Peyer's patch (tissue), 4 donors: ENCODE measurements at places on chromosomes 13 and 19.

DNA sequence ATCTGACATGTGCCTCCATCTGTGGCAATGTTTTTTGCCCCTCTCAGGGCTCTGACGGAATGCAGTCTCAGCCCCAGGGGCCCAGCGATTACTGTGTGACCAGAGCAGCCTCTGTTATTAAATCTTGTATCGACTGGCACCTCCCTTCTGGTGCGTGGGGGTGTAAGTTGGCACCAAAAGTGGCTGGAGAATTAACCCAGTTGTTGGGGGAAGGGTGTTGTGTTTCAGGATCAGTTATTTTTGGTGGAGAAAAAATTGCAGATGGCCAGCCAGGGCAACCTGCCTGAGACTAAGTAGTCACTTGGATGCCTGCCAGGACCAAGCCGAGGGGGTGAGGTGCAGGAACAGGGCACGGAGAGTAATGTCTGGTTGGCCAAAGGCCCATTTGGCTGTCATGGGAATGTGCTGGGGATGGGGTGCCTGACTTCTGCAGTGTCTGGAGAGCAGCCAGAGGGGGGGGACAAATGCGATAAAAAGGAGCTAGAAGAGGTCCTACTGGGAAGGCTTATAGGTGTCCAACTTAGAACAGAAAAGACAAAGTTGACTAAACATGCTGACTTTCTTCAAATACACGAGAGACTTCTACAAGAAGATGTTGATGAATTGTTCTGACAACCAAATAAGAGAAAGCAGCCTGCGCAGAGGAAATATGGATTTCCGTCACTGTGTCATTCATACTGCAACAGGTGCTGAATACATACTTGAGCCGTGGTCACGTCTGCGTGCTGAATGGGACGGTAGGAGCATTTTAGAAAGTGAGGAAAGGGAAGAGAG lies 69.8 kb downstream of the SIAH3 start:
- no peaks in the 10 kb centered on the region for H3K4me1 ChIP-seq
- no peaks in the 10 kb centered on the region for H3K36me3 ChIP-seq
- no peaks in the 10 kb centered on the region for H3K27me3 ChIP-seq
- H3K27ac ChIP-seq: no peak overlapping the region

- no peak for DNase-seq
- no peaks in the 10 kb centered on the region for H3K27me3 ChIP-seq
- H3K27ac ChIP-seq: no peak overlapping the region
- no peaks in the 10 kb centered on the region for H3K4me1 ChIP-seq
- no peak overlapping the region for H3K4me3 ChIP-seq
- H3K36me3 ChIP-seq: no peaks in the 10 kb centered on the region
Measured at GRCh38 chr13:106145997-106146864, 389.2 kb downstream of the EFNB2 start.

- no peaks in the 10 kb centered on the region for H3K4me1 ChIP-seq
- no peaks in the 10 kb centered on the region for H3K36me3 ChIP-seq
- no peak overlapping the region for H3K27ac ChIP-seq
- no peak for DNase-seq
Measured at GRCh38 chr13:109213714-109214113, 572.7 kb downstream of the IRS2 start.

GRCh38 chr19:57771417-57771816 lies 1.9 kb downstream of the ZNF586 start:
- no peak for DNase-seq
- no peak overlapping the region for H3K27ac ChIP-seq
- no peak overlapping the region for H3K4me3 ChIP-seq

GRCh38 chr13:43631106-43631505 lies 155.7 kb downstream of the ENOX1 start:
- H3K36me3 ChIP-seq: no peaks in the 10 kb centered on the region
- no peaks in the 10 kb centered on the region for H3K4me1 ChIP-seq
- DNase-seq: no peak
- no peak overlapping the region for H3K4me3 ChIP-seq
- no peaks in the 10 kb centered on the region for H3K27me3 ChIP-seq
- H3K27ac ChIP-seq: no peak overlapping the region

DNA sequence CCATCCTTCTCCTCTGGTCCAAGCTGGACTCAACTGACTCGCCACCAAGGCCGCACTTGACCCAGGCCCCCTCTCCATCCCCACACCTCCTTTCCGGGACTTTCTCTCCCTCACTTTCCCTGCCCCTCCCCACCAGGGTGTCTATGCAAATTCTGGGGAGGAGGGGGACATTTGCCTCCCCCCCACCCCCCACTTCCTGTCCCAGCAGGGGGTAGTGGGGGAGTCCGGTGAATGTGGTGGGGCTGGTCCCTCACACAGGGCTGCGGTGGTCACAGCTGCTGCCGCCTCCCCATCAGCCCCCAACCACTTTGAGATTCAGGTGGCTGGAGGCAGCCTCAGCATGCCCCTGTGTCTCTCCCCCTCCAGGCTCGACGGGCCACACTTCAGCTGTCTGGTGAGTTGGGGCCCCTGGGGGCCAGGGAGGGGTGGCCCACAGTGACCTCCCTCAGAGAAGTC lies 870 bp downstream of the SPIB start:
- no peaks in the 10 kb centered on the region for H3K27me3 ChIP-seq
- peak; percentile 77 for DNase-seq
- no peak overlapping the region for H3K4me3 ChIP-seq
- peak overlapping the region; percentile 88 for H3K27ac ChIP-seq

DNA sequence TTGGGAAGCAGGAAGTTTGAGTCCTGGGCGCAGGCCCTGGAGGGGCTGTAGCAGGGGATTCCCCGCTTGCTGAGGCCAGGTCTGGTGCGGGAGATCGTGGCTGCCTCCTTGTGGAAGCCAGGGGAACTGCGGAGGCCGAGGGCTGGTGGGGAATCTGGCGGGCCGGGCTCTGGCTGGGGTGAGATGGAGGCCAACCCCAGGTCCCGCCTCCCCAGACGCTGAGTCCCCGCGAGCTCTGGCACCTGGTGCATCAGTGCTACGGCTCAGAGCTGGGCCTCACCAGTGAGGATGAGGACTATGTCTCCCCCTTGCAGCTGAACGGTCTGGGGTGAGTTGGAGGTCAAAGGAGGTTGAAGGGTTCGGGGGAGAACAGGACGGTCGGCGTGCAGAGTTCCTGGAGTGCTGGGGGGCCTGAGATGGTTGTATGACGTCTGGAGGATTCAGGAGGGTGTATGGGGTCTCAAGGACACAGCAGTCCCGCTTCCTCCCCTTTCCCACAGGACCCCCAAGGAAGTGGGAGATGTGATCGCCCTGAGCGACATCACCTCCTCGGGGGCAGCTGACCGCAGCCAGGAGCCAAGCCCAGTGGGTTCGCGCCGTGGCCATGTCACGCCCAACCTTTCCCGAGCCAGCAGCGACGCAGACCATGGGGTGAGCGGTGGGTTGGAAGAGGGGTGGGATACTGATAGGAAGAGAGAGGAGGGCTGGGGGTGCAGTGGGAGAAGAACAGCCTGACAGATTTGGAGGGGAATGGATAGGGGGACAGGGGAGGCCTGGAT lies 13.1 kb downstream of the GRAMD1A start:
- H3K36me3 ChIP-seq: peaks cover 57% of the 10 kb centered on the region
- DNase-seq: peak; percentile 85
- H3K4me1 ChIP-seq: peaks cover 16% of the 10 kb centered on the region
- no peak overlapping the region for H3K4me3 ChIP-seq
- H3K27me3 ChIP-seq: no peaks in the 10 kb centered on the region

DNA sequence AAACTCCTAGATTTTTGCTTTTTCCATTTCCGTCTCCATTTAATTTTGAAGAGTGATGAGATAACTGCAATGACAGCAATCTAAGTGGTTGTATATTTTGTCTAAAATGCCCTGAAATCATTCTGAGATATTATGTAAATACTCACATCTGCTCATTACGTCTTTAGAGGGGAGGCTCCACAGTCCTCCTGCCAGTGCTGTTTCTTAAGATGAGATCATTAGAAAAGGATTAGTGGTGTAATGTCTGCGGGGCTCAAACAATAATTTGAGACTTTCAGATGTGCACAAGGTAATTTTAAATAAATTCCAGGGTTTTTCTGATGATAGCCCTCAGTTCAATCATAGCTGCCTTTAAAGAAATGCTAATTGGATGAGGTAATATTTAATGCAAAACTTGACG lies 437.9 kb downstream of the FOXO1 start:
- no peaks in the 10 kb centered on the region for H3K27me3 ChIP-seq
- no peak overlapping the region for H3K4me3 ChIP-seq
- no peak for DNase-seq

DNA sequence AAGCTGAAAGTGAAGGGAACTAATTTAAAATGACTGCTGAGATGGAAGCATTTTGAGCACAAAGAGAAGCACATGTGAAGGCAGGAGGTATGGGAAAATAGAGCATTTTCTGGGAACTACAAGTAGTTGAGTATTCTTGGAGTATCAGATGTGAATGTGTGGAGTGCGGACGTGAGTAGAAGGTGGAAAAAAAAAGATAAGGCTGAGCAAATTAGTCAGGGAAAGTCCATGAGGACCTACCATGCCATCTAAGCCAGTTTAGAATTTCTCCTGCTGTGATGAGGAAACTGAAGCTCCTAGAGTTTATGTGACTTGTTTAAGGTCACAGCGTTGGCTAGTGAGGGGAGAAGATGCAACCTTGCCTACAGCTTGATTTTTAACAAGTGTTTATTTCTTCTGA lies 578.1 kb upstream of the MIR17HG start:
- H3K4me1 ChIP-seq: no peaks in the 10 kb centered on the region
- no peak for DNase-seq
- no peaks in the 10 kb centered on the region for H3K27me3 ChIP-seq
- no peak overlapping the region for H3K27ac ChIP-seq

- H3K27ac ChIP-seq: no peak overlapping the region
- H3K4me1 ChIP-seq: no peaks in the 10 kb centered on the region
- H3K4me3 ChIP-seq: no peak overlapping the region
Measured at GRCh38 chr13:113562085-113562749, 22.3 kb upstream of the TFDP1 start.

DNA sequence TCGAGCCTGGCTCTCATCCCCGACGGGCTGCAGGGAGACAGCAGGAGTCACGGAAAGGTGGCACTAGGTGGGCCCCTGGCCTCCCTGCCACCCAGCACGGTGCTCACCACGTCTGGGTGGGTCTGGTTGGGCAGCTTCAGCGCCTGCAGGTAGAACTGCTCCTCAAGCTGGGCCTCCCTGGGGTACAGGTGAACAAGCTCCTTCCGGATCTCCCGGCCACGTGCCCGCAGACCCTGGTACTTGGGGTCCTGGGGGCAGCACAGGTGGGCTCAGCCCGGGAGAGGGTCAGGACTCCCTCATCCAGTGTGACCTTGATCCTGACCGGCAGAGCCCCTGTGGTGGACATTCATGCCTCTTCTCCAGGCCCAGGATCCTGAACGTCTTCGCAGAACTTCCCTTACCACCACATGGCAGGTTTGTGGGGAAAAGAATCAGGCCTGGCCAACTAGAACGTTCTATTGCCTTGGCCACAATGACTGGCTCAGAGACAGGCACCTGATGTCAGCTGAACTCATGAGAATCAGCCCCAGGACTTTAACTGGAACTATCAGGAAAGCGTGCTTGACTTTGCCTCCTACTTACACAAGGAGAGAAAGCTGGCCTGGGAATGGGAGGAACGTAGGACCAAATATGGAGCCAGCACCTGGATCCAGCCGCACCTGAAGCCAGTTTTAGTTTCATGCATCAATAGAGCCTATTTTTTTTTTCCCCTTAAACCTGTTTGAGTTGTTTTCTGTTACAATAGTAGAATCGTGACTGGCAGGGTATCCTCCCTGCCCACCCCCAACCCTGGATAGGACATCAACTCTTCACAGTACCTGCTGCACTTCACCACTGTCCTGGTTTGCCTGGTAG lies 8.9 kb downstream of the SARS2 start:
- no peaks in the 10 kb centered on the region for H3K4me1 ChIP-seq
- no peaks in the 10 kb centered on the region for H3K27me3 ChIP-seq
- no peak for DNase-seq
- no peak overlapping the region for H3K4me3 ChIP-seq
- H3K27ac ChIP-seq: no peak overlapping the region
- no peaks in the 10 kb centered on the region for H3K36me3 ChIP-seq

GRCh38 chr19:29834991-29835846 lies 23.4 kb downstream of the CCNE1 start:
- H3K4me3 ChIP-seq: no peak overlapping the region
- no peaks in the 10 kb centered on the region for H3K27me3 ChIP-seq
- no peak for DNase-seq
- H3K4me1 ChIP-seq: no peaks in the 10 kb centered on the region
- no peak overlapping the region for H3K27ac ChIP-seq

- H3K4me3 ChIP-seq: no peak overlapping the region
- no peak for DNase-seq
- H3K27ac ChIP-seq: no peak overlapping the region
- H3K36me3 ChIP-seq: peaks cover 30% of the 10 kb centered on the region
- no peaks in the 10 kb centered on the region for H3K27me3 ChIP-seq
- no peaks in the 10 kb centered on the region for H3K4me1 ChIP-seq
Measured at GRCh38 chr13:45996631-45997030, 55.9 kb downstream of the ZC3H13 start.

DNA sequence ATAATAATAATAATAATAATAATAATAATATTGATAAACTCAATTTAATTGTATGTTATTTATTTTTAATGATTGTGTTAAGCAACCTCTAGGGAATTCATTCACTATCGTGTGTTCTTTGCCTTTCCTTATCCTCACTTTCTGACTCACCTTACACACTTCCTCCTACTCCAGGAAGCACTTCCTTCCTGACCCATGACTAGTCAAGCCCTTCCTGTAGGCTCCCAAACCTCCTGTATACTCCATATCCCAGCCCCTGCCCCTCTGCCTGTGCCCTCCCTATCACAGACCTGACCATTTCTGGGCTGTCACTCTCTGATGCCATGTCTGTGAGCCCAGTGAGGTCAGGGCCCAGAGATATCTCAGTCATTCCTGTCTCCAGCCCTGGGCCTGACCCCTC lies 7.6 kb downstream of the LGALS4 start:
- H3K36me3 ChIP-seq: peaks cover 62% of the 10 kb centered on the region
- peaks cover 8% of the 10 kb centered on the region for H3K4me1 ChIP-seq
- DNase-seq: no peak
- no peak overlapping the region for H3K4me3 ChIP-seq
- no peaks in the 10 kb centered on the region for H3K27me3 ChIP-seq

GRCh38 chr19:1081301-1082164 lies 13.6 kb downstream of the POLR2E start:
- peak overlapping the region; percentile 55 for H3K27ac ChIP-seq
- DNase-seq: no peak
- H3K4me3 ChIP-seq: no peak overlapping the region

GRCh38 chr13:103031332-103031873 lies 34.8 kb downstream of the SLC10A2 start:
- H3K4me3 ChIP-seq: no peak overlapping the region
- H3K27ac ChIP-seq: peak overlapping the region; percentile 59
- DNase-seq: no peak
- no peaks in the 10 kb centered on the region for H3K4me1 ChIP-seq
- H3K36me3 ChIP-seq: no peaks in the 10 kb centered on the region
- no peaks in the 10 kb centered on the region for H3K27me3 ChIP-seq

DNA sequence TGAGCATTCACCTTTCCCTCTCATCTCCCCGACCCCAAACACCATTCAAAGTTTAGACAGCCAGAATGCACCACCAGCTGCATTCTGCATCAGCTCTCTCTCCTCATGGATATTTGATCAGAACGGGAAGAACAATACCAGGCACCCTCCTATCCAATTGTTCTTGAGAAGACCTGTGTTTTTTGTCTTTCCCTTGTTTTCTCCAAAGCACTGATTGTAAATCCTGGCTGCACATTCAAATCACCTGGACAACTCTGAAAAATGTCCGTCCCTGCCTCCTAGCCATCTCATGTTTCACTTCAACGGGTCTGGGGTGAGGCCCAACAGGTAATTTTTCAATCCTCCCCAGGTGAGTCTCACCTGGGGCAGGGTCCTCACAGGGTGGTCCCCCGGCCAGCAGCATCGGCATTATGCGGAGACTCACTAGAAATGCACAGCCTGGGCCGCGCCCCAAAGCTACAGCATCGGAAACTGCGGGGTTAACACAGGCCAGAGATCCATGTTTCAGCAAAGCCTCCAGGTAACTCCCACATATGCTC lies 5.5 kb downstream of the IRS2 start:
- H3K27me3 ChIP-seq: no peaks in the 10 kb centered on the region
- H3K4me1 ChIP-seq: peaks cover 5% of the 10 kb centered on the region
- H3K4me3 ChIP-seq: peak overlapping the region; percentile 51
- DNase-seq: no peak
